ENCODE measurements at places on chromosomes 1 and 21.
A peak's percentile ranks its signal among the peaks of the same experiment; 100 is the strongest.

DNA sequence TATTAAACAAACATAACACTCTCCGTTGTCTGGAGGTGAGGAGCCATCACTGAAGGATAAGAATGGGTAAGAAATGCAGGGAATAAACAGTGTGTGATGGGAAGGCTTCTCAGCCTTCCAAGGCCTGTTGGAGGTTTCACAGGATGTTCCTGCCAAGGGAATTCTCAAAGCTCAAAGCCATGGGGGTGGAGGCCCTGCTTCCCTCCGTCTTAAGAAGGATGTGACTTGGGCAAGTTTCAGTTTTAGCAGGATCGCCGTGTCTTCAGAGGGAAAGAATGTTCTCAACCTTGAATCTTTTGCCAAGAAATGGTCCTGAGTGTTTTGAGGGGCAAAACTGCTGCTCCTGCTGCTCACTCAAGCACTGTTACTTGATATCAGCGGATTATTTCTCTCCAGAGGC is 41.7 kb upstream of the IL20 start:
- no peak for DNase-seq

DNA sequence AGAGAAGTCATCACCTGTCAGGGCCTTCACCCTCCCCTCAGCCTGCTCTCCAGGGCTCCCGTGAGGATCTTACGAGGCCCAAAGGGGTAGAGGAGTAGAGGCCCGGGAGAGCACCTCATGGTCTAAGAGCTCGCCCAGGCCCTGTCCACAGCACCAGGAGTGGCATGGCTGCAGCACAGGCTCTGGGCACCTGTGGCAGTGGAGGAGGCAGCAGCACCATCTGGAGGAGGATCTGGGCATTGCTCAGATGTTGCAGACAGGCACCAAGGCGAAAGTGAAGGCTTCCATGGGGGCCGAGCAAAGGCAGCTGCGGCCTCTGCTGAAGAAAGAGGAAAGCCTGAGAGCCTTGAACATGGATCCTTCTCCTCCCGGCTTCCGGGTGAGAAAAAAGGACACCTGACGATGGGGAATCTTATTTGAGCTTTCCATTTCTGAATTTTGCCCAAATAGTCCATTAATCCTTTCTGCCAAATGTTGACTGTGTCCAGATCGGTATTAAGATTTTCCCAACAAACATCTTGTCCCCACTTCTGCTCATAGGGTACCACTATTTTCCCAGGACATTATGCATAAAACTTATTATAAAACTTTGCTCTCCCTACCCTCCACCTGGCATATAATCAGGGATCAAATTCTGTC is 604.7 kb downstream of the PTPRC start:
- peak; percentile 77 for DNase-seq

DNA sequence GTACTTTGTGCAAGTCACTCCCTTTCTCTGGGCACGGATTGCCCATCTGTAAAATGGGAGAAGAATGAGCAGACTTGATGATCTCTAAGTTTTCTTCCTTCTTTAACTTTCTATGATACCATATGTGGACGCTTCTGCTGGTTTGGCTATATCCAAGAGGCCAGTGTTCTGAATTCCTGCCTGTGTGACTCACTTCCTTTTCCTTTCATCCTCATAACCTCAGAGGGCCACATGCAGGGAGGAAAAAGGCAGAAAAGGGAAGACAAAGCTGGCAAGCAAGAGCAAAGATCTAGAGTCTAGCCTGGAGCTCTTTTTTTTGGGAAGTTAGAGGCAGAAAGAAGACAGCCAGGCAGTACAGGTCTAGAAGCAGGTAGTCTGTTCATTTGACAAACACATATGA is 151.2 kb downstream of the OMA1 start:
- no peak for DNase-seq

DNA sequence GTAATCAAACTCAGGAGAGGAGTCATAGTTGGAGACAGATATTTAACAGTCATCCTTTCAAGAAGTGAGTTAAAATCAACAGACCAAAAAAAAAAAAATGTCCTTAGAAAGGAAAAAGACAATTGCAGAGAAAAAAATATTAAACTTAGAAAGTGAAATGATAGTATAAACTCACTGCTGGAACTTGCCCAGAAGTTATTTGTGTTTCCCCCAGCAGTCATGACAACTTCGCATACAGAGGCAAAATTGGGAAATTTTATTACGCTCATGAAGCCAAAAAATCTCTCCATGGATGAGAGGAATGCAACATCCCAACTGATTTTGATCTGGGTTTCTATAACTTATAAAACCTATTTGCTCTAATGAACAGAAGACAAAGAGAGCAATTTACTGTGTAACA is 198.2 kb downstream of the LRRC7 start:
- no peak for DNase-seq

- no peak for DNase-seq
These were observed 97.7 kb upstream of the GREM2 start for GRCh38 chr1:240709676-240710075.

DNA sequence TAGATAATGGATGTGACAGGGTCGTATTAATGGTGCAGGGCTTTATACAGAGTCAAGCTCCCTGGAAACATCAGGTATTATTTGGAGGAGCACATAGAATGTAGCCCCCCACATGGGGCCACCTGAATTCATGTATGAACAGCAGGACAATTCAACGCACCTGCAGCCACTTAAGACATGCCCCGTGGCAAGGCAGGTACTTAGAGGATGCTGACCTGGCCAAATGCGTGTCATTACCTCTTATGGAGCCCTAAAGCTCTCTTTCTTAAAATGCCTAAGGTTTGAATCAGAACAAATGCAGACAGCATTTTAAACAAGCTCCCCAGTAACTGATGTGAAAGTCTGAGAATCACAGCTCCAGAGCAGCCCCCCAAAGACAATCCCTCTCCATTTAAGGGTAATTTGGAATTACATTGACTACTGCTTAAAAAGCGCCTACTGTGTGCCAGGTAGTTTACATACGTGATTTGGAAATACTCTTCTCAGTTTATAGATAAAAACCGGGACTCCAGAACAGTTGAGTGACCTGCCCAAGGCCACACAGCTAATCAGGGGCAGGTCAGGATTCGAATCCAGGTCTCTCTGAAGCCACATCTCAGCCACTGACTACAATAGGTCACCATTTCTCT is 71.0 kb upstream of the KLHDC7A start:
- no peak for DNase-seq

- DNase-seq = no peak
These were observed 261.4 kb downstream of the CTH start for GRCh38 chr1:70672442-70672888.

GRCh38 chr1:67193704-67194103 is 27.4 kb downstream of the IL23R start:
- DNase-seq = no peak

GRCh38 chr1:89527256-89527655 is 2.6 kb downstream of the LRRC8B start:
- DNase-seq = no peak

DNA sequence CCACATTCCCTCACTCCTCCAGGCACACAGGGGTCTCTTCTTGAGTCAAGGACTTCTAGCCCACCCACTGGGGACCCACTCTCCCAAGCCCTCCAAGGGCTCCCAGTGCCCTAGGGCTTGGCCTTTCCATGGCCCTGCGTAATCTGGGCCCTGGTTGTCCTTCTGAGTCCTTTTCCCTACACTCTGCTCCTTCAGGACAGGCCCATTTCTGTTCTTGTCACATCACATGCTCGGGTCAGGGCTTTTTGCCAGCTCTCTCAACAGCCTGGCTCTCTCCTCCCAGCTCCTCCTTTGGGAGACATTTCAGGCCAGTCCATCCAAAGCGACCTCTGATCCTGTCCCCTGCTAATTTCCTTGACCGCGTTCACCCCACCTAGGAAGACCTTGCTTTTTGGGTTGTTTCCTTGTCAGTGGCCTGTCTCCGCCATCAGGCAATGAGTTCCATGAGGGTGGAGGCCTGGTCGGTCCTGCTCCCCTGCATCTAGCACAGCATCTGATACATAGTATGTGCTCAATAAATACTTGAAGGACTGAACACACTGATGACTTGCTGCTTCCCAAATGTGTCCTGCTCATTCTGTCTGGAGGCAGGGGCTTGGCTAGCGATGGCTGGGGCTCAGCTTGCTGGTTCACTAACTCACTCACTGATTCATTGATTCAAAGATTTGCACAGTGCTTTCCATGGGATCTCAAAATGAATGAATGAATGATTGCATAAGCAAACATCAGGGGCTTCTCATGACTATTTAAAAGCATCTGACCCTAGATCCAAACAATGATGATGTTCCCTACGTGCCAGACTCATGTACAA is 44.8 kb downstream of the DHRS3 start:
- no peak for DNase-seq

DNA sequence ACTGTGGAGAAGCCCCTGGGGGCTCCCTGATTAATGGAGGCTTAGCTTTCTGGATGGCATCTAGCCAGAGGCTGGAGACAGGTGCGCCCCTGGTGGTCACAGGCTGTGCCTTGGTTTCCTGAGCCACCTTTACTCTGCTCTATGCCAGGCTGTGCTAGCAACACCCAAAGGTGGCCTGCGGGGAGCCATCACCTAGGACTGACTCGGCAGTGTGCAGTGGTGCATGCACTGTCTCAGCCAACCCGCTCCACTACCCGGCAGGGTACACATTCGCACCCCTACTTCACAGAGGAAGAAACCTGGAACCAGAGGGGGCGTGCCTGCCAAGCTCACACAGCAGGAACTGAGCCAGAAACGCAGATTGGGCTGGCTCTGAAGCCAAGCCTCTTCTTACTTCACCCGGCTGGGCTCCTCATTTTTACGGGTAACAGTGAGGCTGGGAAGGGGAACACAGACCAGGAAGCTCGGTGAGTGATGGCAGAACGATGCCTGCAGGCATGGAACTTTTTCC is 24.8 kb downstream of the PCSK9 start:
- no peak for DNase-seq

GRCh38 chr21:31878831-31879230 is 6.0 kb downstream of the HUNK start:
- DNase-seq = no peak

Measured in stimulated activated CD4-positive, alpha-beta T cell treated with anti-CD3 and anti-CD28 coated beads, Interleukin-4, amount 100 ng/mL, for 1 hour (primary cell).